BJ (cell line): ENCODE measurements at places on chromosomes 16 and 17.

GRCh38 chr16:10930755-10931093 lies 11.5 kb downstream of the DEXI start:
- no peak for DNase-seq

DNA sequence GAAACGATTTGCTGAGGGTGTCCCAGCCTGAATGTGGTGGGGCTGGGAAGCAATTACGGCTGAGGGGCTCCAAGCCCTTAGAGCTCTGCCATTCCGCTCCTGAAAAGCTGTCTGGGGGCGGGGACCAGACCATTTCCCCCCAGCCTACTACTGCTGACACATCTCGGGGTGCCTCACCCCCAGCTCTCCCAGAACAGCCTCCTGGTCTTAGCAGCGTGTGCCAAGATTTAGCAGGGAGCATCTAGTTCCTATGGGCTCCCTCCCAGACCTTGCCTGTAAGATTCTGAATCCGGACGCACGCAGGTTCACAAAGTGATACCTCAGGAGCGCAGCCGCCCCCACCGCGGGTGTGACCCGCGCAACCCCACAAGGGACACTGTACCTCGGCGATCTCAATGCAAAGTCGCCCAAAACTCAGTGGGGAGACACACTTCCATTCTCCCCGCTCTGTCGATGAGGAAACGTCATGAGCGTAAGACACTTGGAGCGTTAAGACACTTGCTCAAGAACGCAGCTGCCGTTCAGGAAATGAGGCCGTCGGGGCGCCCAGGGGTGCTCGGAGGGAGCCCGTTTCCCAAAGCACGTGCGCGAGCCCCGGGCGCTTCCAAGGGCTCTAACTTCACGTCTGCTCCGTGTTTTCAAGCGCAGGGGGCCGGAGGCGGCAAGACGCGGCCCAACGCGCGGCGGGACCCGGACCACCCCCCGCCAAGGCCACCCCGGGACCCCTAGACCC lies 629 bp downstream of the GEMIN4 start:
- no peak for DNase-seq

- no peak for DNase-seq
Measured at GRCh38 chr17:78736526-78737079, 45.5 kb downstream of the CYTH1 start.

GRCh38 chr16:89052191-89052889 lies 41.3 kb upstream of the ACSF3 start:
- no peak for DNase-seq

DNA sequence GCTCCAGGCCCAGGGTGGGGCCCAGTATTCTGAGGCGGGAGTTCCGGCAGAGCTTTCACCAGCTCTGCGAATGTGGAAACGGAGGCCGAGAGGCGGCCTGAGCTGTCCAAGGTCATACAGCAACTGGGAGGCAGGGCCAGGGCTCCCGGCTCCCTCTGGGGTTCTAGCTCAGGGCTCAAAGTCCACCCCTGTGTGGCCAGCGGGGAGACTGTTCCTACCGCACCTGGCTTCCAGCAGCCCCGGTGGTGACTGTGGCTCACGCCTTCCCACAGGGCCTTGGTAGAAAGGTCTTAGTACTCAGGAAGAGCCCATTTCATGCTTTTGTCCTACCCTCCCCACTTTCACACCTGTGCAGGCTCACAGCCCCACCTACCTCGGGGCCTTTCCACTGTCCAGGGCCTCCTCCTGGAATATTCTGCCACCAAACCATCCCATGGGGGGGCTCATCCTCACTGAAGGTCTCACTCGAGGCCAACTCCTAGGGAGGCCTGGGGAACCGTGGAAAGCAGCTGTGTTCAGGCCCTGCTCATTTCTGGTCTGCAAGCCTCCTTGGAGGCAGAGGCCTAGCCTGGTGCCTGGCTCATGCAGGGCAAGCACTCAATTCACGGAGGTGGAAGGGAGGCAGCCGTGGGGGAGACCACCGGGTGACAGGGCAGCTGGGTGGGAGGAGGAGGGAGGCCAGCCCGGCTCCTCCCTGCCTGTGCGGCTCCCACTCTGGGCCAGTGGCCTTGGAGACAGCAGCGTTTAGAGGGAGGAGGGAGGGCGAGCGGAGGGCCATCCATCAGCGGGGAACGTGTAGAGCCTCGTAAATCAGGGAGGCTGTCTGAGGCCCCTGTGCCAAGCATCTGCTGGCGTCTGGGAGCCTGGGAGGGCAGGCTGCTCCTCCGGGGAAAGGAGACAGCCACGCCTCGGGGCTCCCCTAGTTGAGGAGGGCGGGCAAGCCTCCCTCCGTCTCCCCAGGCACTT lies 12.7 kb upstream of the DOC2B start:
- no peak for DNase-seq

- no peak for DNase-seq
Measured at GRCh38 chr17:76326306-76326705, 18.2 kb upstream of the QRICH2 start.

DNA sequence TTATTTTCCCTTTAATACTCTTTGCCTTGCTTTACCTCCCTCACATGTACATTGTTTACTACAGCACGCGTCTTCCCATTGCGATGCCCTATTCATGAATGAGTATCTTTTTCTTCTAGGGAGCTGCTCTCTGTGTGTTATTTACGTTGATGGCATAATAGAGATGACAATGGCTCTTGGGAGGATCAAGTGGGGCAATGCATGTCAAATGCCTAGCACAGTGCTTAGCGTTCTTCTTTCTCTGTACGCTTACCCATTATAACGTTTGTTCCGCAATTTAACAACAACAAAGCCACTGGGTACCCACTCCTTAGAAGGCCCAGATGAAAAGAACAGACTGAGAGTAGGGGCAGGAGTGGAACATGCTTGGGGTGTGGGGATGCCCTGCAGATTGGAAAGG lies 271.6 kb upstream of the TNRC6C start:
- DNase-seq: no peak

- DNase-seq: no peak
Measured at GRCh38 chr17:70190959-70191805, 21.9 kb downstream of the KCNJ2 start.

DNA sequence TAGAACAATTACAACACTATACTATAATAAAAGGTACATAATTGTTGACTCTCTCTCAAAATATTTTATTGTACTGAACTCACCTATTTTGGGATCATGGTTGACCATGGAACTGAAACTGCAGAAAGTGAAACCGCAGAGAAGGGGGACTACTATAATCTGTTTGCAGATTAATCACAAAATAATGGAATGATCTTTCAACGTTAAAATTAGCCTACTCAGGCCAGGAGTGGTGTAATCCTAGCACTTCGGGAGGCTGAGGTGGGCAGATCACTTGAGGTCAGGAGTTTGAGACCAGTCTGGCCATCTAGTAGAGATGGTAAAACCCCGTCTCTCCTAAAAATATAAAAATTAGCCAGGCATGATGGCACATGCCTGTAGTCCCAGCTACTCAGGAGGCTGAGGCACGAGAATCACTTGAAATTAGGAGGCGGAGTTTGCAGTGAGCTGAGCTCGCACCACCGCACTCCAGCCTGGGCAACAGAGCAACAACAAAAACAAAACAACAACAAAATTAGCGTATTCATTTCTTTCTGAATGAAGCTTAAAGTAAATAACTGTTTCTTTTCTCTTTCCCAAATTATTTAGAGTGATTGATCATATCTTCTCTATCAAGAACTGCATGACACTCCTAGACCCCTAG lies 45.6 kb downstream of the IKZF3 start:
- DNase-seq: no peak

- no peak for DNase-seq
Measured at GRCh38 chr17:55121268-55121667, 143.5 kb upstream of the HLF start.
